ENCODE measurements at places on chromosomes 1 and 21.

- no peak for DNase-seq
- no peaks in the 10 kb centered on the region for H3K27me3 ChIP-seq
- no peaks in the 10 kb centered on the region for H3K4me1 ChIP-seq
- H3K36me3 ChIP-seq: no peaks in the 10 kb centered on the region
- no peak overlapping the region for H3K27ac ChIP-seq
- H3K4me3 ChIP-seq: no peak overlapping the region
Observed at GRCh38 chr1:48206371-48206770, 16.1 kb upstream of the SLC5A9 start.

GRCh38 chr1:27478098-27478497, 11.9 kb downstream of the WASF2 start:
- H3K4me1 ChIP-seq: peaks cover 50% of the 10 kb centered on the region
- H3K27me3 ChIP-seq: no peaks in the 10 kb centered on the region

GRCh38 chr1:43427941-43428340, 25.8 kb downstream of the HYI start:
- peaks cover 54% of the 10 kb centered on the region for H3K36me3 ChIP-seq
- H3K4me1 ChIP-seq: peaks cover 7% of the 10 kb centered on the region
- no peak overlapping the region for H3K27ac ChIP-seq
- H3K4me3 ChIP-seq: no peak overlapping the region
- H3K27me3 ChIP-seq: no peaks in the 10 kb centered on the region

DNA sequence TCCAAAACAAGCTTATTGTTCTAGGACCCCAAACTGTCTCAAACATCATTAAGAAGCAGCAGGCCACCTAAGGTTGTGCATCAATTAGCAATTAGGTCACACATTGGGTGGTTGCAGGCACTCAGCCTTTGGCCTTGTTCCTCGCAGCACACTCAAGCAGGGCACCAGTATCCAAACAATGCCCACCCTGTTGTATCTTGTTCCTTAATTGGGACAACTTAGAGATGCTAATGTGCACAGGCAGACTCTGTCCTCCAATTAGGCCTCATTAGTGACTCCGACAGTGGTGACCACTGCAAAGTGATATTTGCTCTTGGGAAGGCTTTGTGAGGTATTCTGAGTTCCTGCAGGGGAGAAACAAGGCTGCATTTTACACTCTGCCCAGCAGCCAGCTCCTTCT, 515.1 kb upstream of the PTBP2 start:
- no peak for DNase-seq
- H3K27ac ChIP-seq: no peak overlapping the region
- H3K4me3 ChIP-seq: no peak overlapping the region
- H3K27me3 ChIP-seq: no peaks in the 10 kb centered on the region
- H3K4me1 ChIP-seq: no peaks in the 10 kb centered on the region

- no peak overlapping the region for H3K4me3 ChIP-seq
- no peak for DNase-seq
- H3K27me3 ChIP-seq: no peaks in the 10 kb centered on the region
- H3K36me3 ChIP-seq: peaks cover 2% of the 10 kb centered on the region
- no peaks in the 10 kb centered on the region for H3K4me1 ChIP-seq
Observed at GRCh38 chr1:53755874-53756273, 16.9 kb upstream of the GLIS1 start.

Data from activated CD8-positive, alpha-beta T cell treated with anti-CD3 and anti-CD28 coated beads, Interleukin-2, amount 10 ng/mL, durations not matched to agents 7 days and 5 days (primary cell).